ENCODE measurements at places on chromosomes 7 and 10.

GRCh38 chr7:47295606-47296005 lies 286.3 kb downstream of the TNS3 start:
- no peak for DNase-seq

DNA sequence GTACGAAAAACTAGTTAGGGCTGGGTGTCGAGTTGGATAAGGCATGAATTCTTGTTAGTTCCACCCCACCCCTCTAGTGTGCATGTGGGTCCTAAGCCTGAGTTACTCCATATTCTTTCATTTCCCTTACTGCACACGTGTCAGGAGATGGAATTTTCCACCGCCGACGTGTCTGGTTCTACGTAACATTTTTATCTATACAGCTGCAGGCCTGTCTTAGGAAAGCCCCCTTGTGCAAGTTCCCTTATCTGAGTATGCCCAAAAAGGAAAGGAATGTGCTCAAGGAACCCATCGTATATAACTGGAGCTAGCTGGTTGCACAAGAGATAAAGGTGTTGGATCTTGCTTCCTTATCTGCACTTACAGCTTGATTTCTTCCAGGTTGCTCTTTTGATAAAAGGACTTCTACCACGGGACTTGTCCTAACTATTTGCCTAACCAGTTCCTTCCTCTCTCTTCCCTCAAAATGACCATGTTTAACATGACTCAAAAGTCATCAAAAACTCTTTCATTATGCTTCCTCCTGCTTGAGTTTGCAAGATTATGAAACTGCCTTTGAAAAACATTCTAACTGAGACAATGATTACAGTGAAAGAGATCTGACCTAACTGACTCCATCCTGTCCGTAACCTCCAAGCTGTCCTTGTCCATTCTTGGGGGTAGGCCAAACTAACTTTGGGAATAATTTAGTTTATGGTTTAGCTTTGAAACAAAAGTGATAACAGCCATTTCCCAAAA lies 181.4 kb downstream of the AKR1D1 start:
- DNase-seq: peak; percentile 84

DNA sequence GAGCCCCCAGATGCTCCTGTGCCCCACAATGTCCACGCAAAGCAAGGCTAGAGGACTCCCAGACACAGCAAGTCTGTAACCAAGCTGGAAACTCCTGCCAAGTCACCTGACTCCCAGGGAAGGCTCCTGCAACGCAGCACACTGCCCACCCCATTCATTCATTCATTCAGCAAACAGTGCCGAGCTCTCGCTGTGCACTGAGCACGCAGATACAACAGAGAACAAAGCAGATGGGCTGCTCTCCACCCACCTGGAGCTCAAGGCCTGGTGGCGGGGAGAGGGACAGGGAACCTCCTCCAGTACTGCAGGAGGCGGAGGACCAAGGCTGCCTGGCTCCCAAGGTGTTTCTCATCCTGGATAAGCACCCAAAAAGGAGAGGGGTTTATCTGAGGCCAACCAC lies 8.6 kb downstream of the KCNH2 start:
- DNase-seq: no peak

DNA sequence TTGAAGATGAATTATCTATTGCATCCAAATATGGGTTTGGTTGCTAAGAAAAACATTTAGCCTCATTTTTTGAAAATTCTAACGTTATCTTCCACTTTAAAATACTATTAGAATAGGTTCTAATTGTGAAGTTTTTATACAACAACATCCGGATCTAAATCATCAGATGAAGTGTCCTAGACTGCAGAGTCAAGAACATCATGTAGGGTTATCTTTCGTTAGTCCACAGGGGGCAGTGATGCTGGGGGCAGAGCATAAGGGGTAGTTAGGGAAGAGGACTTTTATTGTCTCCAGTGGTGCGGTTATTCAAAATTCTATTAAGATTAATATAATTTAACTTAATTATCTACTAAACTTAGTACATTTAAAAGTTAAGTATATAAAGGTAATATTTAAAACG lies 990.6 kb upstream of the PHF14 start:
- DNase-seq: no peak

DNA sequence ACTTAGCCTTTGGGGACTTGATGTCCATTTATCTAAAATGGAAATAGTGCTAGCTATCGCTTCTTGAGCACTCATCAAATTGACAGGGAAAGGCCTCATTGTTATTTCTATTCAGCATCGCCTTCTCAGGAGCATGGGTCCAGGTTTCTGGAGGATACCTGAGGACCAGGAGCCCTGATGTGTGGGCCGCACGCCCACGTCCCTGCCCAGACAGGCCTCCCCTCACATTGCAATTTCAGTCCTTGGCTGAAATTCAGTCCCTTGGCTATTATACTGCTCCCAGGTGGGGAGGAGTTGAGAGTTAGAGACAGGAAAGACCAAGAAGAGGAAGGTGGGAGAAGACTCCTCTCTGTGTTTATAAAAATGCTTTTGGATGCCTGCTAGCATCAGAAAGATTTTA lies 38.9 kb downstream of the GPRIN2 start:
- no peak for DNase-seq

- DNase-seq: no peak
Observed at GRCh38 chr7:28778786-28779185, 179.3 kb downstream of the TRIL start.

GRCh38 chr10:133396035-133396624 lies 2.2 kb downstream of the MTG1 start:
- no peak for DNase-seq

DNA sequence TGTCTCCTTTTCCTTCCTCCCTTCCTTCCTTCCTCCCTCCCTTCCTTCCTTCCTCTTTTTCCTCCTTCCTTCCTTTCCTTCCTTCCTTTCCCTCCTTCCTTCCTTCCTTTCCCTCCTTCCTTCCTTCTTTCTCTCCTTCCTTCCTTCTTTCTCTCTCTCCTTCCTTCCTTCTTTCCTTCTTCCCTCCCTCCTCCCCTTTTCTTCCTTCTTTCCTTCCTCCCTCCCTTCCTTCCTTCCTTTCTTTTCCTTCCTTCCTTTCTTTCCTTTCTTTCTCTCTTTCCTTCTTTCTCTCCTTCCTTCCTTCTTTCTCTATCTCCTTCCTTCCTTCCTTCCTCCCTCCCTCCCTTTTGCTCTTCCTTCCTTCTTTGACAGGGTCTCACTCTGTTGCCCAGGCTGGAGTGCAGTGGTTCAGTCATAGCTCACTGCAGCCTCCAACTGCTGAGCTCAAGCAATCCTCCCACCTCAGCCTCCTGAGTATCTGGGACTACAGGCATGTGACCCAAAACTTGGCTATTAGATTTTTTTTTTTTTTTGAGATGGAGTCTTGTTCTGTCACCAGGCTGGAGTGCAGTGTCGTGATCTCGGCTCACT lies 15.9 kb upstream of the CYTH3 start:
- no peak for DNase-seq

- DNase-seq: no peak
Observed at GRCh38 chr10:131546086-131546810, 234.7 kb upstream of the TCERG1L start.

GRCh38 chr7:5677538-5678294 lies 103.7 kb downstream of the RNF216 start:
- DNase-seq: peak; percentile 46

DNA sequence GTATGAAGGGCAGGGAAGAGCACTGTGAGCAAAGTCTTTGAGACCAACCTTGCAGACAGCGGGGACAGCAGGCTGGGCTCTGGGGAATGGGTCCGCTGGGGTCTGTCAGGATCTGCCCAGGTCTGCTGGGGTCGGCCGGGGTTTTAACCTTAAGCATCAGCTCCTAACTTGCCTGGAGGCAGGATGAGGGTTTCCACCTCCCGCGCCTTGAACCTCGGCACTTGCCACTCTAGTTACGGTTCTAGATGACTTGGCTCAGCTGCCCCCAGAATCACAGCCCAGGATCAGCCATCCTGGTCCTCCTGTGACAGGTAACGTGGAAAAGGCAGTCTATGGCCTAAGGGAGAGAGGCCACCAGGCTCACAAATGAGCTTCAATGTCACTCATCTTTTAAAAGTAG lies 50.4 kb upstream of the CACUL1 start:
- no peak for DNase-seq

DNA sequence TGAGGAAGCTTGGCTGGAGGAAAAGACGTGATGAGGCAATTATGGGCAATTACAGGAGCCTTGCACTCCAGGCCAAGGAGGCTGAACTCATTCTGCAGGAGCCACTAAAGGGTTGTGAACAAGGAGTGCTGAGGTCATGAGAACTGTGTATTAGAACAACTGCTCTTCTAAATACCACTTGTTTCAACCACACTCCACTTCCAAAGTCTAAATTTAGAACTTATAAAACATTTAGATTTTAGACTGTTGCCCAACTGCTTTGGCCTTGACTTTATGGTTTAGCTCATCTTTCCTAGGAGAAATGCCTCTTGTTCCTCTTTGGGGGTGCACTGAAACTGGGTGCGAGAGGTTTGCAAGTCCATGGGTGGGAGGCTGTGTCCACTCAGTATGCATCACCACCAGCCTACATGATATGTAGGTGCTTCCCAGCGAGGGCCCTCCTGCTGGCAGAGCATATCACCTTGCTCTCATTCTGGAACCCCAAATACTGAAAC lies 199.7 kb upstream of the AOAH start:
- DNase-seq: no peak

DNA sequence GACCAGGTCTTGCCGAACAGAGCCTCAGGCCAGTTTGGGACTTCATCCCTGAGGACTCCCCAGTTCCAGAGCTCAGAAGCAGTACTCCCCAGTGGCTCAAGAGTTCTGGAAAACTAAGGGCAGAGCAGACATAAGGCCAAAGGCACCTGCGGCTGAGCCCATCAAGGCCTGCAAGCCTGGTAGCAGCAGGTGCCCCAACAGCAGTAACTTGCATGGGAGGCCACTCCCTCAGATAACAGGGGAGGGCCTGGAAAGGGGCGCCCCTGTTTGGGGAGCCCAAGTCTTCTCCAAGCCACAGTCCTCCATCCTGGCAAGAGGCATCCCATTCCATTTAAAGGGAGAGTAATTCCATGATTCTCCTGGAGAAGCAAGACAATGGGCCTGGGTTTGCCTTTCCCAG lies 13.0 kb downstream of the POLL start:
- no peak for DNase-seq

- DNase-seq: peak; percentile 64
Observed at GRCh38 chr10:132637477-132638129, 100.0 kb downstream of the INPP5A start.

- no peak for DNase-seq
Observed at GRCh38 chr10:124994573-124995473, 52.9 kb downstream of the ZRANB1 start.

GRCh38 chr10:113426181-113426877 lies 126.5 kb upstream of the HABP2 start:
- DNase-seq: no peak

DNA sequence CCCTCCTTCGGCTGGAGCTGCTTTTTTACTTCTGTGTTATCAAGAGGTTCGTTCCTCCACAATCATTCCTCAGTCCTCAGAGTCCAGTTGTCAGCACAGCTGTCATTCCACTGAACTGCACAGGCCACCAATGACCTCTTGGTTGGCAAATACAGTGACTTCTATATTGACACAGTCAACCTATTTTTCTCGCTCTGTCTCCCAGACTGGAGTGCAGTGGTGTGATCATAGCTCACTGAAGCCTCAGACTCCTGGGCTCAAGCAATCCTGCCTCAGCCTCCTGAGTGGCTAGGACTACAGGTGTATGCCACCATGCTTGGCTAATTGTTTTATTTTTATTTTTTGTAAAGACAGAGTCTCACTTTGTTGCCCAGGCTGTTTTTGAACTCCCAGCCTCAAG lies 27.7 kb downstream of the CRCP start:
- no peak for DNase-seq

- no peak for DNase-seq
Observed at GRCh38 chr7:92644406-92645113, 54.4 kb upstream of the FAM133B start.

GRCh38 chr7:15848901-15849300 lies 162.4 kb upstream of the MEOX2 start:
- DNase-seq: no peak

DNA sequence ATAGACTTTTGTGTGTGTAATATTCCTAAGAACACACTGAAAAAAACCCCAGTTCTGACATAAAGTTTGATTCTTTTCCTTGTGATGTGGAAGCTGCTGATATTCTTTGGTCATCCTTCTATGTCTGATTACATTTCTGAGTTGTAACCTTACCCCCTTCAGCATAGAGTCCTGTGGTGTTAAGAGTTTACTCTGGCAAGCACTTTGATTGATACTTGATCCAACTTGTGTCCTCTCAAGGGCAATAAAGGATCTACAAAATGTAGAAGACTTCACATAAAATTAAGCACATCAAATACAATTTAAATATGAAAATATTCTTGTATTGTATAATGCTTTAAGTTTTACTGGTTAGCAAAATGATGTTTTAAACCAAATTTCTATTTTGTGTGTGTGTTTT lies 221.7 kb upstream of the DKK1 start:
- no peak for DNase-seq

- no peak for DNase-seq
Observed at GRCh38 chr10:110546077-110546476, 21.4 kb upstream of the SMC3 start.

- no peak for DNase-seq
Observed at GRCh38 chr10:132183046-132183445, 3.7 kb upstream of the DPYSL4 start.
